Osteoblast (primary cell): ENCODE measurements at places on chromosomes 7 and 10.
A peak's percentile ranks its signal among the peaks of the same experiment; 100 is the strongest.

DNA sequence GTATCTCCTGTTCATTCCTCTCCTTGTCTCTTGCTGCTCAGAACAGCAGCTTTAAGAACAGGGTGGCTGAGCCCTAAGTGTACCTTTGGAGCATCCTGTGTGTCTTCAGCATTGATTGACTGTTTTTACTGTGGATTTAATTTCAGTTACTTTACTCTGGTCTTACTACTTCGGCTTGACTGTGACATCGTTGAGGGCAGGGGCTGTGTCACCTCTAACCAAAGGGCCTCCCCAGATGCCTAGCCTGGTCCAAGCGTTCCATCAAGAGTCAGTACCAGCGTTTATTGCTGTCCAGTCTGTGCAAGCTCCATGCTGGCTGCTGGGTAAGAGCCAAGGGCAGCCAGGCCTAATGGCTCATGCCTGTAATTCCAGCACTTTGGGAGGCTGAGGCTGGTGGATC is 32.4 kb downstream of the CCM2 start:
- H3K36me3 ChIP-seq = peaks cover 6% of the 10 kb centered on the region
- H3K27me3 ChIP-seq = no peaks in the 10 kb centered on the region
- peaks cover 23% of the 10 kb centered on the region for H3K4me1 ChIP-seq
- H3K27ac ChIP-seq = no peak overlapping the region

DNA sequence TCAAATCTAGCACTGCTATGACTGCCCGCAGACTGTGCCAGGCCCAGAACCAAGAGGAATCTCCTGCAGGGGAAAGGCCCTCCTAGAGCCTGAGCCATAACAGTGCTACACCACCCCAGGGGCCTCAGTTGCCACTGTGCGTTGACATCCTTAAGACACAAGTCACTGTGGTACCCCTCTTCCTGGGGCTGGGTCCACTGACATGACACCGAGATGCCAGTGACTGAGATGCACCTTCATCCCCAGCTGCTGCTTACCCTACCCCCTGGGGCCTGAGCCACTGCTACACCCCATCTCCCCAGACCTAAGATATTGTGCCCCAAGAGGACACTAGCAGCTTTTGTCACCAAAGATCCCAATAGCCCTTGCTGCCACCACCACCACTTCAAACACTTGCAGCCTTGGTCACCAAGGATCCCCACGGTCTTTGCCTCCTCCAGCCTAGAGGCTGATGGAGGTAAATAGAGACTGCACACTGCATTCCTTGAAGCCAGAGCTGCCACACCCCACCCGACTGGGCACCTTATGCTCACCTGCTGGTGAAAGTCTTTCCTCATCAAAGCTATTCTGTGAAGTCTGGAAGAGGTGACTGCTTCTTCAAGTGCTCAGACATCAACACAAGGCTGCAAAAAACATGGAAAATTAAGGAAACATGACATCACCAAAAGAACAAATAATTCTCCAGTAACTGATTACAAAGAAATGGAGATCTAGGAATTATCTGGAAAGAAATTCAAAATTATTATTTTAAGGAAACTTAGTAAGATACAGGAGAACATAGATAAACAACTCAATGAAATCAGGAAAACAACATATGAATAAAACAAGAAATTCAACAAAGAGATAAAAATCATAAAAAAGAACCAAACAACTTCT is 40.4 kb upstream of the SHH start:
- no peak overlapping the region for H3K4me3 ChIP-seq
- no peak overlapping the region for H3K27ac ChIP-seq
- H3K27me3 ChIP-seq = no peaks in the 10 kb centered on the region
- DNase-seq = no peak
- no peaks in the 10 kb centered on the region for H3K4me1 ChIP-seq

DNA sequence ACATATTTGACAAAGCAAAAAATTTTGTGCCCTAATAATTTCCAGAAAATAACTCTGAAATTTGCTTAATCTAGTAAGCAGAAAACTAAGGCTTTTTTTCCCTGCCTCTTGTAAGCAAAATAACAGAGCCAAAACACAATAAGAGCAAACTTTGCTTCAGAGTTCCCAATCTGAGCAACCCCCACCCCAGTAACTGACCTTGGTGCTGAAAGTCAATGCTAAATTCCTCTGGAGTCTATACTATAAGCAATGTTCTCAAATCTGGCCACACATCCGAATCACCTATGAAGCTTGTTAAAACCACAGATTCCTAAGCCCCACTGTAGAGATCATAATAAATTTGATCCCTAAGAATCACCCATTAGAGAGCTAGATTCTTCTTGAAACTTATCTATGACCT is 150.5 kb downstream of the ELAPOR2 start:
- no peak overlapping the region for H3K27ac ChIP-seq
- no peaks in the 10 kb centered on the region for H3K4me1 ChIP-seq
- DNase-seq = no peak
- H3K36me3 ChIP-seq = no peaks in the 10 kb centered on the region
- H3K4me3 ChIP-seq = no peak overlapping the region

DNA sequence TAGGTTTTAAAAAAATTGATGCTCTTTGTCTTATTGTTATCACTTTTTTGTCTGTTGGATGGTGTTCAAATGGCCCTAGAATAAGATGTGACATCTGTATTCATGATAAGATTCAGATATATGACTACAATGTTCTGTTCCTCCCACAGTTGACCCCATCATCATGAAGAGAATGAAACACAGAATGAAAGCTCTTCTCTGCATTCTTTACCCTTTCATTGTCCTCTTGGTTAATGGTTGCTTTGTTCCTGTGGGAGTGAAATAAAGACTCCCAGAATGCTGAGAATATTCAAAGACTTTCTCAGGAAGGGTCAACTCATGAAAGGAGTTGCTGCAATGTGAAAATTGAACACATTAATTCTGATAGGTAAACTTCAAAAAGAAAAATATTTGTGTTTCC is 1015.8 kb downstream of the SORCS3 start:
- DNase-seq = no peak
- H3K27ac ChIP-seq = no peak overlapping the region
- no peak overlapping the region for H3K4me3 ChIP-seq
- H3K4me1 ChIP-seq = no peaks in the 10 kb centered on the region

DNA sequence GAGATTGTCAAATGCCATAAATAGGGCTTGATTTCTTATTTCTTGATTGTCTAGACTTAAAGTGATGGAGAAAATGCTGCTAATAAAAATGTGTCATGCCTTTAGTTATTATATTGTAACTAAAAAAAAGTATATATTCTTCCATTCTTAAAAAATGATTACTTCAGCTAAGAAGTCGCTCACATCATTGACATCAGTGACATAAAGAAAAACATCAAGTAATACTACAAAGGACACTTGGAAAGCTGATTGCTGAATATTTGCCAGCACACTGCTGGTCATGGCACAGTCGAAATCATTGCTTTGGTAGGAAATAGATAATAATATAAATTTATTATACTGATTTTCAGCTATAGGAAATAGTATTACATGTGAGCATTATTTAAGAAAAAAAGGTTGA is 62.6 kb downstream of the LOXL4 start:
- no peaks in the 10 kb centered on the region for H3K4me1 ChIP-seq
- H3K36me3 ChIP-seq = no peaks in the 10 kb centered on the region
- H3K4me3 ChIP-seq = no peak overlapping the region
- H3K27ac ChIP-seq = no peak overlapping the region
- DNase-seq = no peak

- no peak for DNase-seq
- H3K36me3 ChIP-seq = no peaks in the 10 kb centered on the region
- H3K4me3 ChIP-seq = no peak overlapping the region
- peaks cover 2% of the 10 kb centered on the region for H3K27me3 ChIP-seq
- H3K4me1 ChIP-seq = no peaks in the 10 kb centered on the region
Measured at GRCh38 chr7:152574892-152575548, 100.9 kb downstream of the XRCC2 start.

GRCh38 chr7:108419961-108420908 is 36.0 kb downstream of the NRCAM start:
- H3K4me1 ChIP-seq = peaks cover 13% of the 10 kb centered on the region
- H3K27ac ChIP-seq = peak overlapping the region; percentile 59
- H3K27me3 ChIP-seq = no peaks in the 10 kb centered on the region
- no peak overlapping the region for H3K4me3 ChIP-seq

DNA sequence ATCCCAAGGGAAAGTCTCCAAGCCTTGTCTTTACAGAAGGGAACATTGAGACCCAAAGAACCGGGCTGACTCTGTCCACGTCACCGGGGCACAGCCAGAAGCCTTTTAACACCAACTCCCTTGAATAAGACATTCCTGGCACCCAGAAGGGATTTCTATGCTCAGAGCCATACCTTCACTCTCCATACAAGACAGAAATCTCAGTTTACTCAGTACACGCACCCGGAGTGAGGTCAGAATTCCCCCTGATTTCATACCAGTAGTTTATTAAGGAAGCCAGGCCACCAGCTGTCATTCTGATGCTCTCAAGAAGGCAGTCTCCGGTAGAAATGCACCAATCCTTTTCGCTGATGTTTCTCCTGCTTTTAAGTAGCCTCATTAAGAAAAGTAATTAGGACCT is 134.2 kb upstream of the KCNMA1 start:
- no peaks in the 10 kb centered on the region for H3K36me3 ChIP-seq
- no peak for DNase-seq
- H3K27me3 ChIP-seq = no peaks in the 10 kb centered on the region
- H3K4me3 ChIP-seq = no peak overlapping the region
- peaks cover 1% of the 10 kb centered on the region for H3K4me1 ChIP-seq
- H3K27ac ChIP-seq = no peak overlapping the region

DNA sequence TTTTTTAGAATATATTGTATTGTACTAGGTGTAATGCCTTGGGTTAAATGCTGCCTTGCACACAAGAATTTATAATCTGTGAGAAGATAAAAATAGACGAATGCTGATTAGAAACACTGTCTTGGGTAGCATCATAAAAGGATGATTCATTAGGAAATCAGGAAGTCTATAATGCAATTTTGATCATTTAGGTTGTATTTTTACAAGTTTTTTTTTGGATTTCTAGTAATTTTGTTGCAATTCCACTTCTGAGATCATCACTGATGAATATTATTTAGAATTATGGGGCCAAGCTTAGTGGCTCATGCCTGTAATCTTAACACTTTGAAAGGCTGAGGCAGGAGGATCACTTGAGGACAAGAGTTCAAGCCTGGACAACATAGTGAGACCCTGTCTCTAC is 29.6 kb downstream of the WBP1L start:
- H3K36me3 ChIP-seq = no peaks in the 10 kb centered on the region
- peak overlapping the region; percentile 99 for H3K27ac ChIP-seq
- DNase-seq = peak; percentile 43
- H3K4me1 ChIP-seq = peaks cover 69% of the 10 kb centered on the region
- H3K4me3 ChIP-seq = no peak overlapping the region

DNA sequence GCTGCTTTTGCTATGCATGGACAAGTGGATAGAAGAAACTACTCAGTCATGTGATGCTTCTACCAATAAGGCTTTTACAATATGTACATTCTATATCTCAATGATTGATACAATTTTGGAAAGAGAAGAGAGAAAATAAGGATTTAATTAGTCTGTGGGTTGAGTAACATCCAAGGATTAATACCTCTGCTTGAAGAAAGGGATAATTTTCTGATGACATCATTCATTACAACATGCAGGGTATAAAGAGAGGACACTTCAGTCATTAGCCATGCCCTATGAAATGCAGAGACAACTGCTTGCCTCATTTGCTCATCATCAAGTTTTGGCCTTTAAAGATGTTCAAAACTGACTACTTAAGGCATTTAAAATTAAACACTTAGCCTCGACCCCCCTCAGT is 237.3 kb downstream of the AHR start:
- no peaks in the 10 kb centered on the region for H3K27me3 ChIP-seq
- H3K27ac ChIP-seq = no peak overlapping the region
- no peaks in the 10 kb centered on the region for H3K36me3 ChIP-seq
- peaks cover 16% of the 10 kb centered on the region for H3K4me1 ChIP-seq

DNA sequence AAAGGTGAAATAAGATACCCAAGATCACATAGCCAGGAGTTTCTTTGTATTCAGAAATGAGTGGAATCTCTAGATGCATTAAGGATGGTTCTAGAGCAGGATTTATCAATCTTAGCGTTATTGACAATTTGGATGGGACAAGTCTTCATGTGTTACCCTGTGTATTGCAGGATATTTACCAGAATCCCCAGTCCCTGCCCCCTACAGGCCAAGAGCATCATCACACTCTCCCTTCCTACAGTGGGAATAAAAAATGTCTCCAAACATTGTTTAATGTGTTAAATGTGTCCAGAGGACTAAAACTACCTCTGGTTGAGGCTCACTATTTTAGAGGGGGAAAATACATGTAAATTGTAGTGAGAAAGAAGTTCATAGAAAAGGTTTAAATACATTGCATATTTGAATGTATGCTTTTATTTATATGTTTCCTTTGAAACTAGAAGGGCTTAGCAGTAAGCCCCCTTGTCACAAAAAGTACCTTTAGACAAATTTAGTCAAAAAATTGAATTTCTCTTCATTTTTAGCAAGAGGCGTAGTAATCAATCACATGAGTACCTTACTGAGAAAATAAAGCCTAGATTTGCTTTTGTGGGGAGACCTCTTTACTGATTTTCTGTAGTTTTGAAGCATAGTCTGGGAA is 141.2 kb downstream of the MLLT10 start:
- H3K36me3 ChIP-seq = peaks cover 8% of the 10 kb centered on the region
- H3K27ac ChIP-seq = no peak overlapping the region

GRCh38 chr7:141549582-141549981 is 1.6 kb upstream of the AGK start:
- no peak overlapping the region for H3K4me3 ChIP-seq
- H3K27ac ChIP-seq = no peak overlapping the region
- H3K36me3 ChIP-seq = no peaks in the 10 kb centered on the region
- DNase-seq = no peak
- no peaks in the 10 kb centered on the region for H3K27me3 ChIP-seq

DNA sequence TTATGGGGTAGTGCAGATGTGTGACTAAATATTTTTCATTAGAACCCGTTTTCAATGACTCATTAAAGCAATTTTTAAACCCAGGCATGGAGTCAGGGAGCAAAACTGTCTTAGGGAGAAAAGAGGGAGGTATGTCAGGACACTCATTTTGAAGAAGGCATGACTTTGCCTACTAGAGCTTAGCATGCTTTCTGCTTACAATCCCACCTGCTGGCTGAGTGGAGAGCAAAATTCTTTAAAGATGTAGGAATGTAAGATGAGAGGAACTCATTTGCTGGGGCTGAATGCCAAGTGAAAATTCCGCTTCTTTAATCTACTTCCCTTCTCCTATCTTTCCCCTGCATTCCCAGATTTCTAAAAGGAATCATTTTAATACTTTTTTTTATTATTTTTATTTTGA is 232.6 kb downstream of the GALNT17 start:
- no peaks in the 10 kb centered on the region for H3K4me1 ChIP-seq
- H3K27ac ChIP-seq = no peak overlapping the region
- H3K4me3 ChIP-seq = no peak overlapping the region
- H3K36me3 ChIP-seq = no peaks in the 10 kb centered on the region
- DNase-seq = no peak
- H3K27me3 ChIP-seq = no peaks in the 10 kb centered on the region

DNA sequence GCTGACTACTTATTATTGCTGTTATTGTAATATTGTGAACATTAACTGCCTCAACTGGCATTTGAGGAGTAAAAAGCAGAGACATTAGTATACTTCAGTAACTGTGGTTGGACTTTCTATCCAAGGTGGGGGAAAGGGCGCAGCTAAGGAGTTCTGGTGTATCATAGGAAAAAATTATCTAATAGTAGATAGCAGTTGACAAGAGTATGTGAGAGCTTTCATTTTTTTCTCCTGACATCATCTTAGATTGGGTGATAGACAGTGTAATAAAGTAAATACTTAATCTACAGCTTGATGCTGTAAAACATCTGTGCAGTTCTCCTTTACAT is 68.9 kb downstream of the PHTF2 start:
- DNase-seq = peak; percentile 56
- H3K27me3 ChIP-seq = no peaks in the 10 kb centered on the region
- no peaks in the 10 kb centered on the region for H3K36me3 ChIP-seq
- peaks cover 15% of the 10 kb centered on the region for H3K4me1 ChIP-seq
- no peak overlapping the region for H3K4me3 ChIP-seq
